ENCODE measurements at places on chromosomes 3 and 15. TPM values are rescaled to one million over a fixed set of nuclear protein-coding genes. Genes with fewer than 3 reads are reported as not detected.

GRCh38 chr3:133901083-133901482 lies 5.4 kb upstream of the RAB6B start:
- DNase-seq = no peak

GRCh38 chr15:76470691-76471090 lies 134.1 kb downstream of the ISL2 start:
- no peak for DNase-seq

DNA sequence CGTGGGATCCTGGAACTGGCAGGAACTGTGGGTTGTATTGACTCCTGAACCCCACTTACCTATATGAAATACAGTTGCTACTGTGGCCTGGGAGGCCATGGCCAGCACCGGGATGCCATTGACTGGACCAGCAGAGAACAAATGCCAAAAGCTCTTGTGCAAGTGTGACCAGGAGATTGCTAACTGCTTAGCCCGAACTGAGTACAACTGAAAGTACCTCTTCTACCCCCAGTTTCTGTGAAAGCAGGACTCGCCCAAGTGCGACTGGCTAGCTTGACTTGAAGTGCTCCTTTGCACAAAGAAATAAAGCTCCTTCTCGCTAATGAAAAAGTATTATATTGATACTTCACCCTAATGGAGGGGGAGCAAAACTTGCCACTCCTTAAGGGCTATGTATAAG lies 101.3 kb upstream of the ATP11B start:
- DNase-seq = no peak

The ROPN1B gene
- 3.3 TPM for total RNA-seq

GRCh38 chr3:5165698-5166097 lies 21.8 kb upstream of the EDEM1 start:
- DNase-seq = no peak
